ENCODE measurements at places on chromosomes 3 and 15. TPM values are rescaled to one million over a fixed set of nuclear protein-coding genes. Genes with fewer than 3 reads are reported as not detected.

The RFTN1 gene
- total RNA-seq, result 110 TPM

- peaks cover 43% of the 10 kb centered on the region for H3K4me1 ChIP-seq
- H3K4me3 ChIP-seq, result peak overlapping the region; percentile 96
- no peaks in the 10 kb centered on the region for H3K36me3 ChIP-seq
- peak overlapping the region; percentile 96 for H3K27ac ChIP-seq
- no peaks in the 10 kb centered on the region for H3K27me3 ChIP-seq
These were observed 654 bp downstream of the PIK3CA start for GRCh38 chr3:179148616-179149405.

DNA sequence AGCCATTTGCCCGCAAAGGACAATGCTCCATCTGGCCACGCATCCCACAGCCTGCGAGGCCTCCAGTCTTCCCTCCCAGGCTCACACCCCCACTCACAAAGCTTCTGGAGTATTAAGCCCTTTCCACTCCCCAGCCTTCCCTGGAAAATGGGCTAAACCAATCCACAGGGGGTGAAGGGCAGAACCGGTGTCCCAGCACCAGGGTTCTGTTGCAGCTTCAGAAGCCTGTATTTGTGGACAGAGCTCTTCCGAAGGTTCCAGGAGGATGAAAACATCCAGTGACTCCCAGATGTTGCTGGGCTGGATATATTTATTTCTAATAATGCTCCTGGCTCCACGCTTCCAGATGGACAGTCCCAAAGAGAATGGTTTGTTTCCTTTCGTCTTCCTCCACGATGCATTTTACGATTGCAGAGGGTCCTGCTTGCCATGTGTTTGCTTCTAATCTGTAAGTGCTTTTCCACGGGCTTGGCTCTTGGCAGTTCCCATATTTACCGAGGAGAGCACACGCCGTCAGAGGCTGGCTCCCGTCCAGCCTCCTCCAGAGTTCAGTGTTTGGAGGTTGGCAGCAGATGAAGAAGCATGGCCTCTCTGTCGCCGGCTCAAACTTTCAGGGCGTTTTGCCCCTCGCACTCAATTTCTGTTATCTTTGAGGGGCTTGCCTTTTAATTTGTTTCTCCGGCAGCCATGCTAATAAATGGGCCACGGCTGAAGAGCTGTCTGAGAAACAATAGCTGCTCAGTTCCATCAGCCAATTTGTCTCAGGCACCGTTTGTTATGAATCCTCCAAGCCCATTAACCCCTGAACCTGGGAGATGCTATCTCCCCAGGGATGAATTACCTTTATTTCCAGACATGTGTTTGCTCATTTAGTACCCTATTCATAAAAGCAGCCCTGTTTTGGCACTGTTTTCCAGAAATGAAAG is 367.9 kb upstream of the PROK2 start:
- H3K27me3 ChIP-seq, result no peaks in the 10 kb centered on the region
- no peak overlapping the region for H3K4me3 ChIP-seq
- no peak for DNase-seq
- no peak overlapping the region for H3K27ac ChIP-seq
- H3K4me1 ChIP-seq, result no peaks in the 10 kb centered on the region

DNA sequence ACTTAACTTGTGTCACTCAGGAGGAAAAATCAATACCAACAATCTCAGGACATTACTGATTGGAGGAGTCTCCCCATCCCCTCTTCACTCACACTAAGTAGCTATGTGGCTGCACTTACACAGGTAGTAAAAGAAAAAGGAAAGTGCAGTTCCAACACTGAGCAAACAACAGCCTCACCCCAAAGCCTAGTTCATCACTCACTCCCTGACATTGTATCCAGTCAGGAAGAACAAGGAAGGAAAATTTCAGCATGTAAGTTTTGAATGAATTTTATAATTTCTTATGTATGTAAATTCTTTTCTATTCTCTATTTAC is 273.4 kb downstream of the IGSF11 start:
- no peaks in the 10 kb centered on the region for H3K4me1 ChIP-seq
- H3K36me3 ChIP-seq, result no peaks in the 10 kb centered on the region
- H3K27ac ChIP-seq, result no peak overlapping the region
- no peaks in the 10 kb centered on the region for H3K27me3 ChIP-seq
- DNase-seq, result no peak
- H3K4me3 ChIP-seq, result no peak overlapping the region

- H3K27me3 ChIP-seq, result peaks cover 15% of the 10 kb centered on the region
- H3K36me3 ChIP-seq, result no peaks in the 10 kb centered on the region
- H3K4me3 ChIP-seq, result no peak overlapping the region
These were observed 67.7 kb downstream of the IGF2BP2 start for GRCh38 chr3:185757176-185757575.

- no peaks in the 10 kb centered on the region for H3K27me3 ChIP-seq
- no peak overlapping the region for H3K4me3 ChIP-seq
- no peaks in the 10 kb centered on the region for H3K36me3 ChIP-seq
- no peak overlapping the region for H3K27ac ChIP-seq
- DNase-seq, result no peak
- H3K4me1 ChIP-seq, result no peaks in the 10 kb centered on the region
These were observed 28.5 kb downstream of the PLSCR4 start for GRCh38 chr3:146222204-146223046.

- no peak overlapping the region for H3K27ac ChIP-seq
- H3K27me3 ChIP-seq, result no peaks in the 10 kb centered on the region
- peaks cover 29% of the 10 kb centered on the region for H3K4me1 ChIP-seq
- H3K36me3 ChIP-seq, result no peaks in the 10 kb centered on the region
- H3K4me3 ChIP-seq, result no peak overlapping the region
- DNase-seq, result no peak
These were observed 7.1 kb downstream of the ATP2C1 start for GRCh38 chr3:130900959-130901358.
